Stimulated activated CD8-positive, alpha-beta memory T cell treated with anti-CD3 and anti-CD28 coated beads, Interleukin-15, amount 100 ng/mL, for 24 hours (primary cell): ENCODE measurements at places on chromosomes 7 and 10.

- DNase-seq, result peak; percentile 74
Observed at GRCh38 chr10:80078448-80079311, at the start of gene TMEM254. Gene TMEM254 (plus strand): TSS chr10:80078665. CDS start chr10:80078700, 35 bp downstream.

- DNase-seq, result no peak
Observed at GRCh38 chr7:30093420-30093952, 41.3 kb upstream of the MTURN start.

GRCh38 chr7:75842836-75843446 is 29.3 kb upstream of the CCL24 start:
- no peak for DNase-seq

- no peak for DNase-seq
Observed at GRCh38 chr10:32031424-32031823, 24.8 kb downstream of the KIF5B start.

DNA sequence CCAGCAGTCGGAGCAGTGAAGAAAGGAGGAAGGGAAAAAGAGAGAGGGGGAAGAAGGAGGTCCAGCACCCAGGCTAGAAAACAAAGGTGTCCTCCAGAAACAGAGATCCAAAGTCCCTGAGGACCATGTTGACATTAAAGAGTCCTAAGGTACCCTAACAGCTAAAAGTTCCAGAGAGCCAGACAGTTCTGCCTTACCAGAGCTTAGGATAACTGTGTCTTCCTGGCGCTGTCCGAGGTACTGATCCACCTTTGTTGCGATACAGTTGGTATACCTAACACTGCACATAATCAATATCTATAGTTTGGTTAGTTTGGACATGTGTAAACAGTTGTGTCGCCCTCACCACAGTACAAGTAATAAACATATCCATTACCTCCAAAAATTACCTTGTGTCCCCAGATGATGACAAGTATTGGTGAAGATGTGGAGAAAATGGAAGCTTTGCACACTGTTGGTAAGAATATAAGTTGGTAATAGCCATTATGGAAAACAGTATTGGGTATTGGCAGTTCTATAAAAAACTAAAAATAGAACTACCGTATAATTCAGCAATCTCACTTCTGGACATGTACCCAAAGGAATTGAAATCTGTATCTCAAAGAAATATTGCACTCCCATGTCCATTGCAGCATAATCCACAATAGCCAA is 59.8 kb downstream of the GRID1 start:
- no peak for DNase-seq

DNA sequence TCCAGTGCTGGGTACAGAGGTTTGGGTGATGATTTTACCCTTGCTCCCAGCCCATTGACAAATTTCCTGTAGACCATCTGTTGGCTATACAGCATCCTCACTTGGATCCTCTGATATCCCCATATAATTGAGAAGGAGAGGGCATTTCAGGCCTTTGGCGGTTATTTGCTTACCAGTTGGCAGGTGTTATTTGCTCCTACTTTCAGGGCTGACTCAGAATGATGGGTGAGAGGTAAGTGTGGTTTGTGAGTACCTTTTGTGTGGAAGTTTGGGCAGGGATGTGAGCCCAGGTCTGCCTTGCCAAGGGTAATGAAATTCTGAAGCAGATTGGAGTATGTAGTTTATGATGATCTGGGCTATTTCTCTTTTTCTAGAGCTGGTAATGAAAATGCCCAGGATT is 93.6 kb downstream of the LRMDA start:
- no peak for DNase-seq
